ENCODE measurements at places on chromosomes 2 and 18. TPM values are rescaled to one million over a fixed set of nuclear protein-coding genes. Genes with fewer than 3 reads are reported as not detected.

SNORC gene
- 14.3 TPM for total RNA-seq

WNT10A gene
- 0.40 TPM for total RNA-seq

DNAJC5G gene
- total RNA-seq: not detected

POTEC gene
- total RNA-seq: not detected

ZAP70 gene
- total RNA-seq: not detected

C2orf66 gene
- 0.51 TPM for total RNA-seq

ORMDL1 gene
- total RNA-seq: 64.5 TPM

GCG gene
- not detected for total RNA-seq

SLC4A3 gene
- 11.6 TPM for total RNA-seq

ATP8B1 gene
- 18.4 TPM for total RNA-seq

CRYGB gene
- not detected for total RNA-seq

DYNAP gene
- total RNA-seq: not detected

TNFAIP6 gene
- total RNA-seq: not detected

ITGA4 gene
- 1.0 TPM for total RNA-seq

ALPP gene
- total RNA-seq: 14.4 TPM

SMYD5 gene
- 47.1 TPM for total RNA-seq

NDUFS1 gene
- total RNA-seq: 110 TPM

CPLX4 gene
- not detected for total RNA-seq

CIB4 gene
- not detected for total RNA-seq

POTEJ gene
- total RNA-seq: not detected

SETBP1 gene
- 3.5 TPM for total RNA-seq

SULT1C4 gene
- not detected for total RNA-seq

GAL3ST2 gene
- not detected for total RNA-seq

NPPC gene
- total RNA-seq: not detected

PMAIP1 gene
- total RNA-seq: 41.5 TPM

ASB18 gene
- total RNA-seq: 0.15 TPM

ZC3H15 gene
- total RNA-seq: 58.2 TPM

ARHGEF4 gene
- 30.5 TPM for total RNA-seq

POMC gene
- not detected for total RNA-seq

FBLN7 gene
- 2.2 TPM for total RNA-seq

BMP10 gene
- total RNA-seq: not detected

PDE1A gene
- not detected for total RNA-seq

CCDC150 gene
- total RNA-seq: 15.6 TPM

DYSF gene
- 13.0 TPM for total RNA-seq

OXER1 gene
- total RNA-seq: not detected

IFIH1 gene
- total RNA-seq: 7.8 TPM

YWHAQ gene
- 354 TPM for total RNA-seq

ABCG8 gene
- total RNA-seq: not detected

CYTIP gene
- 0.26 TPM for total RNA-seq

PROM2 gene
- total RNA-seq: 77.8 TPM

SGPP2 gene
- not detected for total RNA-seq

ASXL2 gene
- total RNA-seq: 11.5 TPM

LDLRAD4 gene
- not detected for total RNA-seq

MYO5B gene
- total RNA-seq: 10.4 TPM

ZNG1B gene
- total RNA-seq: 44.0 TPM

VIT gene
- total RNA-seq: not detected

BOLL gene
- not detected for total RNA-seq

MAP3K2 gene
- 64.7 TPM for total RNA-seq

NLRC4 gene
- not detected for total RNA-seq

All from PC-3 (cell line).